ENCODE measurements at places on chromosomes 3 and 15.
A peak's percentile ranks its signal among the peaks of the same experiment; 100 is the strongest.

GRCh38 chr3:177665122-177665808 lies 468.0 kb upstream of the TBL1XR1 start:
- no peak overlapping the region for H3K27ac ChIP-seq
- DNase-seq: no peak
- H3K27me3 ChIP-seq: no peaks in the 10 kb centered on the region

- no peak overlapping the region for H3K27ac ChIP-seq
- H3K4me1 ChIP-seq: no peaks in the 10 kb centered on the region
- no peak overlapping the region for H3K4me3 ChIP-seq
Measured at GRCh38 chr3:60444898-60445437, 806.3 kb downstream of the FHIT start.

- H3K4me1 ChIP-seq: no peaks in the 10 kb centered on the region
- H3K36me3 ChIP-seq: no peaks in the 10 kb centered on the region
- no peak for DNase-seq
Measured at GRCh38 chr15:95616306-95616705, 714.2 kb upstream of the NR2F2 start.

DNA sequence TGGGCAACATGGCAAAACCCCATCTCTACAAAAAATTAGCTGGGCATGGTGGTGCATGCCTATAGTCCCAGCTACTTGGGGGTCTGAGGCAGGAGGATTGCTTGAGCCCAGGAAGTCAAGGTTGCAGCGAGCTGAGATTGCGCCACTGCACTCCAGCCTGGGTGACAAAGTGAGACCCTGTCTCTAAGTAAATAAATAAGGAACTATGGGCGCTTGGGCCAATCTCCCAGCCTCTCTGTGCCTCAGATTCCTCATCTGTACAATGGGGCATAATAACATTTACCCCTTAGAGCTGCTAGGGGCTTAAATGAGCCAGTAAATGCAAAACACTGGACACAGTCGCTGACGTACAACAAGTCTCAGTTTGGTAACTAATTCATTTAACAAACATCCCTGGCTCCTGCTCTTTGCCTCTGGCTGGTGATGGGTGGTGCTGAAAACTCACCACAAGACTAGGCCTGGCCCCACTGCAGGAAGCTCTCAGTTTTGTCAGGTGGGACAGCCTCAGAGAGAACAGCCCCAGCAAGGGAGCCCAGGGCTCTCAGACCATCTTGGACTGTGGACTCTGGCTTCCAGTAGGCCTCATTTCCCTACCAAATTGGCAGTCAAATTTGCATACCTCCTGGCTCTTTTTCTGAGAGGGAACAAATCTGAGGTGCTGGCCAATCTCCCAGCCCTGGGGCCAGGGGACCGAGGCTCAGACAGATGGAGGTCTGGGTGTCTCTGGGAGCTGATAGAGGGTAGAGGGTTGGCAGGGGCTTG lies 6.4 kb upstream of the TBC1D2B start:
- no peak overlapping the region for H3K27ac ChIP-seq
- no peak overlapping the region for H3K4me3 ChIP-seq
- H3K27me3 ChIP-seq: no peaks in the 10 kb centered on the region
- no peaks in the 10 kb centered on the region for H3K4me1 ChIP-seq
- no peaks in the 10 kb centered on the region for H3K36me3 ChIP-seq
- DNase-seq: no peak

- no peak for DNase-seq
- no peaks in the 10 kb centered on the region for H3K36me3 ChIP-seq
- no peak overlapping the region for H3K27ac ChIP-seq
- H3K4me3 ChIP-seq: no peak overlapping the region
- no peaks in the 10 kb centered on the region for H3K4me1 ChIP-seq
- no peaks in the 10 kb centered on the region for H3K27me3 ChIP-seq
Measured at GRCh38 chr3:182436547-182436946, 356.8 kb upstream of the ATP11B start.

DNA sequence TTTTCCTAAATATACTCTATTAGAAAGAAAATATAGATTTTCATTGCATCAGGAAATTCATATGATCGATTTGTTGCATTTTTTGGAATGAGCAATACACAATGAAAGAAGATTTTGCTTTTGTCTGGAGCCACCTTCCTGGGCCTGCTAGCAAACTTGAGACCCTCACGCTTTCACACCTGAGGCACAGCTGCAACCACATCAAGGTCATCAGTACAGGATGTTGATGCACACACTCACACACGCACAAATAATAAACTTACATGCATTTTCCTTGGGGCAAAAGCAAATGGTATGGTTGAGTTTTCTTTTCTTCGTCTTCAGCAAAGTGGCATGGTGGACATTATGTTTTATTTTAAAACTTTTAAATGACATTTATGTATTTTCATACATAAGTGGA lies 64.8 kb upstream of the SATB1 start:
- no peak overlapping the region for H3K27ac ChIP-seq
- no peaks in the 10 kb centered on the region for H3K4me1 ChIP-seq
- no peaks in the 10 kb centered on the region for H3K36me3 ChIP-seq
- no peak overlapping the region for H3K4me3 ChIP-seq

- no peaks in the 10 kb centered on the region for H3K27me3 ChIP-seq
- H3K36me3 ChIP-seq: no peaks in the 10 kb centered on the region
- peaks cover 2% of the 10 kb centered on the region for H3K4me1 ChIP-seq
- H3K27ac ChIP-seq: peak overlapping the region; percentile 93
- DNase-seq: peak; percentile 53
Measured at GRCh38 chr15:75640483-75641178, 607 bp upstream of the IMP3 start.

DNA sequence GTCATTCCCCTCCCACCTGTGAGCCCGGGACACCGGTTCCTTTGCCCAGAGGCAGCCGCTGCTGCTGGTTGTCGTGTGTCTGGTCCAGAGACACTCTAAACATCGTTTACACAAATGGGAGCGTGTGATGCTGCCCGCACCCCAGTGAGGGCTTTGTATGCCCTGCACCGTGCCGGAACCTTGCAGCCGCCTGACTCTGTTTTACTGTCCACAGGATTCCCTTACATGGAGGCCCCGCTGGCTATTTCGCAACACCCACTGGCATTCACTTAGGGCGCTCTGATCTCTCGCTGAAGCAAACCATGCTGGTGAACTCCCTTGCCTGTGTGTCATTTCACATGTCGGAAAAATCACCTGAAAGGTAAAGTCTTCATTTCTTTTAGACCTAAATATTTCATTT lies 100.8 kb upstream of the SLC6A6 start:
- no peak overlapping the region for H3K27ac ChIP-seq
- peaks cover 2% of the 10 kb centered on the region for H3K4me1 ChIP-seq
- no peak for DNase-seq
- H3K4me3 ChIP-seq: no peak overlapping the region
- H3K27me3 ChIP-seq: no peaks in the 10 kb centered on the region

GRCh38 chr3:44535364-44535763 lies 19.6 kb upstream of the ZKSCAN7 start:
- no peak for DNase-seq
- no peaks in the 10 kb centered on the region for H3K27me3 ChIP-seq
- H3K4me3 ChIP-seq: no peak overlapping the region
- no peak overlapping the region for H3K27ac ChIP-seq
- H3K36me3 ChIP-seq: no peaks in the 10 kb centered on the region

- no peak for DNase-seq
- no peaks in the 10 kb centered on the region for H3K27me3 ChIP-seq
- no peak overlapping the region for H3K27ac ChIP-seq
- H3K4me1 ChIP-seq: peaks cover 5% of the 10 kb centered on the region
- no peak overlapping the region for H3K4me3 ChIP-seq
Measured at GRCh38 chr3:39757307-39757706, 52.1 kb upstream of the MYRIP start.

DNA sequence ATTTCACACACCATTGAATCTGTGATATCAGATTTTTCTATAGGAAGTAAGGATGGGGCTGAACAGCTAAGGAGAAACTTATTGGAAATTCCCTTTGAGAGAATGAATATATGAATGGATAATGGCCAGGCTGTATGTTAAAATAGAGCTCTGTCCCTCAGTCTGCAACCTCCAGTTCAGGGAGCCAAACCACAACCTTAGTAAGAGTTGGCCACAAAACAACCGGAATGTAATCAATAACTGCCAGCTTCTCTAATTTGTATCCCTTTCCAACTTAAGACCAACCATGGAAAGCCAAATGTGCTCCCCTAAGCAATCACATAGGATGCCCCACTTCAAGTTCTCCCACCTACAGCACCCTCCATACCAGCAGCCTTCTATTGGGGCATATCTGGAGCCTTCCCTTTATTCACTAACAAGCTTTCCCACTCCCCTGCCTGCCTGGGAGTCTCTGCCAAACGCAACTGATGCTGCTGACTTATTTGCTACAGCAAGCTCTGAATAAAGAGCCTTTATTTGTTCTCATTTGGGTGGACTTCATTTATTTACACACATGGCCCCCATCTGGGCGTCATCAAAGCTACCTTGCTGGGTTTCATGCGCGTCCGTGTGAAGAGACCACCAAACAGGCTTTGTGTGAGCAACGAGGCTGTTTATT lies 75.4 kb upstream of the LARS2 start:
- no peak overlapping the region for H3K27ac ChIP-seq
- H3K4me3 ChIP-seq: no peak overlapping the region
- H3K4me1 ChIP-seq: peaks cover 12% of the 10 kb centered on the region
- no peaks in the 10 kb centered on the region for H3K36me3 ChIP-seq
- H3K27me3 ChIP-seq: no peaks in the 10 kb centered on the region
- peak; percentile 37 for DNase-seq

DNA sequence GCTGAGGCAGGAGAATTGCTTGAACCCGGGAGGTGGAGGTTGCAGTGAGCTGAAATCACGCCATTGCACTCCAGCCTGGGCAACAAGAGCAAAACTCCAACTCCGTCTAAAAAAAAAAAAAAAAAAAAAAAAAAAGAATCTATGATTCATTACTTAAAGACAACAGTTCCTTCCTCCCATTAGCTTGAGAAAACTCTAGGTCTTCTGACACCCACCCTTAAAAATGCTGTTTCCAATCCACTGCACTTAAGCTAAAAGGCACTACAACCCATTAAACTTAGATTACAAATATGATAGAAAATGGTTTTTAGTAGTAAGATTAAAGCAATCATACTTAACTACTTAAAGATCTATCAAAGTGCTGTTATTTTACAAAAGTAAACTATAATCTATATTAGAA lies 40.0 kb upstream of the BHLHE40 start:
- H3K27ac ChIP-seq: no peak overlapping the region
- H3K27me3 ChIP-seq: no peaks in the 10 kb centered on the region
- no peak overlapping the region for H3K4me3 ChIP-seq
- no peaks in the 10 kb centered on the region for H3K36me3 ChIP-seq
- no peak for DNase-seq

DNA sequence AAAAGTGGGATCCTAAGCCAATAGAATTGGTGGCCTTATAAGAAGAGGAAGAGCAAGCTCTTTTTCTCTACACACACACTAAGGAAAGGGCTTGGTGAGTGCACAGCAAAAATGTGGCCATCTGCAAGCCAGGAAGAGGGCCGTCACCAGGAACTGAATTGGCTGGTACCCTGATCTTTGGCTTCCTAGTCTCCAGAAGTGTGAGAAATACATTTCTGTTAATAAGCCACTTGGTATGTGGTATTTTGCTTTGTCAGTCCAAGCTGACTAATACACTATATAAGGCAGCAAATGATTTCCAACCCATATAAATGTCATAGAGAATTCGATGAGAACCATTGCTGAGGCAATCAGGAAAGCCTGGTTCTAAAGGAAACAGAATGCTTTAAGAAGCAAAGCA lies 816.3 kb upstream of the SEMA6D start:
- no peaks in the 10 kb centered on the region for H3K4me1 ChIP-seq
- no peak overlapping the region for H3K27ac ChIP-seq
- no peaks in the 10 kb centered on the region for H3K27me3 ChIP-seq
- DNase-seq: no peak
- H3K36me3 ChIP-seq: no peaks in the 10 kb centered on the region
- H3K4me3 ChIP-seq: no peak overlapping the region

GRCh38 chr3:65905771-65906170 lies 132.9 kb downstream of the MAGI1 start:
- H3K27me3 ChIP-seq: no peaks in the 10 kb centered on the region
- DNase-seq: no peak
- H3K27ac ChIP-seq: no peak overlapping the region
- no peaks in the 10 kb centered on the region for H3K36me3 ChIP-seq
- H3K4me1 ChIP-seq: peaks cover 11% of the 10 kb centered on the region

- no peaks in the 10 kb centered on the region for H3K4me1 ChIP-seq
- no peaks in the 10 kb centered on the region for H3K36me3 ChIP-seq
- no peak overlapping the region for H3K27ac ChIP-seq
- no peak for DNase-seq
Measured at GRCh38 chr3:32026593-32026992, 45.0 kb downstream of the ZNF860 start.

DNA sequence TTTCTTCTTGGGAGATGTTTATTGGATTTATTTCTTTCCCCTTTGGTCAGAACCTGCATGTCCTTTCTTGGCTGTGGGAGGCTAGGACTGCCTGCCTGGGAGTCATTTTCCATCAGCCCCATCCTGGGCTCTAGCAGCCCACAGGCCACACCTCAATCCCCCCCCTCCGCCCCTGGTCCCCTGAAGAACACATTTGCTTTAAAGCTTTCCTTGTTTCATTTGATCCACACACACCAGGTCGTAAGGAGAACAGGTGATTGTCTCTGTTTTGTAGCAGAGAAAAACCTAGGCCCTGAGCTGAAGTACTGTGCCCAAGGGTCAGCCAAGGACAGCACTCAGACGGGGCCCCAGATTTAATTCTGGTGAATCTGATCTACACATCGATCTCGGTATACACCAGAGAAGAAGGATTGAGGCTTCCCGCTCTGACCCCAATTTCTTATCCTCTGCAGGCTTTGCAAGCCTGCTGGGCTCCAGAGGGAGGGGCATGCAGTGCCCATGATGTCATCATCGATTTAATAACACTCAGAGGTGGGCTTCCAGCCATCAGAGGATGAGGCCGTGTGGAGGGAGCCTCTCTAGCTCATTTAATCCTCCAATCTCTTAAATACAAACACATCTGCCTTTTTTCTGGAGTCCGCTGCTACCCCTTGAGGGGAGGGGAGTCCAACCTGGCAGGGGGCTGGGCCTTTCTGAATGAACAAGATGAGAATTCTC lies 1.7 kb upstream of the CLN6 start:
- H3K4me1 ChIP-seq: peaks cover 8% of the 10 kb centered on the region
- no peak for DNase-seq
- no peaks in the 10 kb centered on the region for H3K27me3 ChIP-seq
- H3K36me3 ChIP-seq: no peaks in the 10 kb centered on the region
- no peak overlapping the region for H3K4me3 ChIP-seq

DNA sequence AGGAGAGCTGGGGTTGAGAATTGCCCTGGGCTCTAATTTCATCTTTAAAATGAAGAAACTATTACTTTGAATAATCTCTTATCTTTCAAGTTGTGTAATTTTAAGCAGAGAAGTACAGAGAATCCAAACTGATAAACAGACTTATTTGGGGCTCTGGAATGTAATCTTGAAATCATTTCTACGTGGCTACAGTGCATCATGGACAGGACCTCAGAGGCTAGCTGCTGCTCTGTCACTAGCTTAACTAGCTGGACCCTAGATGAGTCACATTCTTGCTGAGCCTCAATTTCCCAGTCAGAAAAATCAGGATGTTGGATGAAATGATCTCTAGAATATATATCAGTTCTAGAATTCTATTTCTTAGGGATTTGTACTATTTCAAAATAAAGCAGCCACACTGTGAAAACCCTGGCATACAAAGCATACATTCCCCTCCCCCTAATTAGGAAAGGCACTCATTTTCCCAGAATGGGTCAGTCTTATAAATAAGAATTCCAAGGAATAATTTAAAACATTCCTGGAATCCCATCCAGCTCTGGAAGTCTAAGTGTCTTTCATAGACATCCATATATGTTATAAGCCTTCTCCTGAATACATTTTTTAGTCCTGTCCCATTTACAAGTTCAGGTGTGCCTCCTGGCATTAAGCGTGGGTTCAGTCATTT lies 47.2 kb downstream of the RASGRP1 start:
- H3K36me3 ChIP-seq: no peaks in the 10 kb centered on the region
- H3K4me1 ChIP-seq: peaks cover 1% of the 10 kb centered on the region
- no peaks in the 10 kb centered on the region for H3K27me3 ChIP-seq
- DNase-seq: no peak
- no peak overlapping the region for H3K27ac ChIP-seq

Measured in mesendoderm (in vitro differentiated cells).